ENCODE measurements at places on chromosomes 7 and 10.

- DNase-seq, result no peak
Observed at GRCh38 chr7:105875505-105875904, 894 bp downstream of the ATXN7L1 start.

DNA sequence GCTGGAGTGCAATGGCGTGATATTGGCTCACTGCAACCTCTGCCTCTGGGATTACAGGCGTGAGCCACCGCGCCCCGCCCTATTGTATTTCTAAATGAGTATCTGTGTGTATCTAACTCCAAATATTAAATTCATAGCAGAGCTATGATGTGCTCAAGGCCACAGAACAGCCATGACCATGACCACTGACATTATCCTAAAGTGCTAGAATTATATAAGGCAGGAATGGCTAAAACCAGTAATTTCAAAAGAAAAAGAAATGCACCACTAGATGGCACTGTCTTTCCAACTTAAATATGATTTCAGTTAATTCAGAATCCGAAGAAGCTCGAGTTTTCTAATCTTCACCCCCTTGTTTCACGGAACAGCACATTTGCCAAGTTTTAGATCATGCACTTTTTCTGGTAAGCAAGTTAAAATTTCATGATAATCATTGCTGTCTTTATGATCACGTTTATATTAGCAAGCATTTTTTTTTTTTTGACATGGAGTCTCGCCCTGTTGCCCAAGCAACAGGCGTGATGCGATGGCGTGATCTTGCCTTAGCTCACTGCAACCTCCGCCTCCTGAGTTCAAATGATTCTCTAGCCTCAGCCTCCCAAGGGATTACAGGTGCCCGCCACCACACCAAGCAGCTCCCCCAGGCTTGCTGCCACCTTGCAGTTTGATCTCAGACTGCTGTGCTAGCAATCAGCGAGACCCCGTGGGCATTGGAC is 65.3 kb downstream of the OR13A1 start:
- peak; percentile 69 for DNase-seq

- no peak for DNase-seq
Observed at GRCh38 chr10:117746541-117747448, 204.2 kb downstream of the EMX2 start.

GRCh38 chr10:102919992-102920739 is 2.1 kb downstream of the CNNM2 start:
- no peak for DNase-seq

- DNase-seq, result no peak
Observed at GRCh38 chr10:95335933-95336699, 45.3 kb upstream of the PDLIM1 start.

DNA sequence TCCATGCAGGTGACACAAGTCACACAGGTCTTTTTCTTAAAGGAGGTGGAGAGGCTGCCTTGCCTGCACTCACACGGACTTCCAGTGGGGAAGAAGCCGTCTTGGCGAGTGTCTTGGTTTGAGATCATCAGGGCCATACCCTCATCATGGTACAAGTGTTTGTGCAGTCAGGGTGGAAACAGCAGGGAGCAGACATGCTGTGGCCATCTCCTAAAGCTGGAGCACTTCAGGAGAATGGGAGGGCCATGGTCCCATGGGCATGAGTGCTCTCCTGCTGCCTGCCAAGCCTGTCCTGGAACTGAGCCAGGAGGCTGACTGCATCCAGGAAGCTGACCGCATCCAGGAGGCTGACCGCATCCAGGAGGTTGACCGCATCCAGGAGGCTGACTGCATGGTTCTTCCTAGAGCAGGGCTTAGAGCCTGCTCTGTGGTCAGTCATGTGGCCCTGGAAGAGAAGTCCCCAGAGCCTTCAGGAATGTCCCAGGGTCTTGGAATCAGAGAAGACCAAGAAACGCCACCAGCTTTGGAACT is 98.4 kb downstream of the ADARB2 start:
- DNase-seq, result no peak

DNA sequence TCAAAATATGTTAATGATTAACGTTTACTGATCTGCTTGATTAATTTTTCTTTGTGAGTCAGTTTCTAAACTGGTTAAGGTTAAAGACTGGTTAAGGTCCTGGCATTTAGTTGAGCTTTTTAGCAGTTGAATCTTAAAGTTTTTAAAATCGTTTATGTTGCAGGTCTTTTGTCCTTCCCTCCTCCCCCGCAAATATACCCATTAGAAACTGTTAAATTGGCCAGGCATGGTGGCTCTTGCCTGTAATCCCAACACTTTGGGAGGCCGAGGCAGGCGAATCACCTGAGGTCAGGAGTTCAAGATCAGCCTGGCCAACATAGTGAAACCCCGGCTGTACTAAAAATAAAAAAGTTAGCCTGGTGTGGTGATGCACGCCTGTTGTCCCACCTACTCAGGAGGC is 100.9 kb downstream of the PODXL start:
- no peak for DNase-seq

- DNase-seq, result no peak
Observed at GRCh38 chr7:20799566-20800366, 13.1 kb upstream of the SP8 start.

DNA sequence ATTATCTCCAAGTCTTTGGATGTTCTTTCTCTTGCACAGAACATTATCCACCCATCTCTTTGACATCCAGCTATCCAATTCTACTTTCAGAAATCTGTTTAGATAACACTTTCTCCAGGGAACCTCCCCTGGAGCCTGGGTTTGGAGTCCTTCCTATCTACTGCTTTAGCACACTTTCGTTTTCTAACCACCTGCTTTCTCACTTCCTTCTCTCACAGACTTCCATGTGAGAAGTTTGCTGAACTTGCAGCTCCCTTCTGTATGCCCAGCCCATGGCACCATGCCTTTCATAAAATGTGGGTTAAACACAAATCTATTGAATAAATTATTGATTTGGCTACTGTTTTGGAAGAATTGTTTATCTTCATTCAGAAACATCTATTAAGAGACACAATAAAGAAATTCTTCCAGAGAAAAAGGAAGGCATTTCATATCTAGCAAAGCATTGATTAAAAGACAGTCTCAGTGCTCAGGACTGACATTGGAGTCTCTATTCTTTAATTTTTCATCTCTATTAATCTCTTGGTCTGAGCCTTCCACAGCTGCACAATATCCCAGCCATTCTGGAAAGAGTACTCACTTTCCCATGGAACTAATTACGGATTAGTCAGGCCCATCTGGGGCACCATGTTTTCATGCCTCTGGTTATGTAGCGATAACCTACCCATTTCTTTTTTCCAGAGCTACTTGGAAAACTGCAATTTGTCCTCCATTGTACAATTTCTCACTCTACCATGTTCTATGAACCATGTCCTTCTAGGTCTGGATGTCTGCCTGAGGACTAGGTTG is 1077.3 kb downstream of the SORCS3 start:
- DNase-seq, result no peak

DNA sequence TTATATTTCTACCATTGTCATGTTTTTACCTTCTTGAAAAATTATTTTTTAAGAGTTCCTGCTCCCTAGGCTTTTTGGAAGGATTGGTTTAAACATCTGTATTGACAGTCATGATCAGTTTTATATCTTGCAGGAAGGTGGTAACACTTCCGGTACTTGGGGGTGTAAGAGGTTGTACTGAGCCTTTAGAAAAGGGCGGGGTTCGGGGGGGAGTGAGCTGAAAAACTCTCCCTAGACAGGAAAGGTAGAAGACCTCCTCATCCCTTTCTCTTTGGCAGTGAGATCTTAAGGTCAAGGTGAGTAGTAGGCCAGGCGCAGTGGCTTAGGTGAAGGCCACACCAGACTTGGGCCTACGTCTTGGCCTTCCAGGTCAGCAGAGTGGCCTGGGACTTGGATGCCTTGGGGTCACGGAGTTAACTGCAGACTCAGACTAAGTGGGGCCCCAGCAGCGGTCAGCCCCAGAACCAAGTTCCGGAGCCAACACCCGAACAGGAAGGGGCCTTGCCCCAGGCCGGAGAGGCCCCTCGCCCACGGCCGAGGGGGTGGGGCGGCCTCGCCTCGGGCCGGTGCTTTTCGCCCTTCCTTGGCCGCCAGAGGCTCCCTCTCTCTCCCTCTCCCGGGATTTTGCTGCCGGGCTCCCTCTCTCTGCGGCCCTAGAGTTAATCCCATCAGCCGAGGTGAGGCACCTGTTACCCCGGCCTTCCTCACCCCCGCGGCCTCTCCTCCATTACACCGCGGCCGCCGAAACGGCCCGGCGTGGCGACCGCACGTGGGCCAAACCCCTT is at the start of gene PPP1R9A:
Gene PPP1R9A (plus strand): TSS at position 569 of the 785 bp plus-strand sequence. CDS start 2,520 bp downstream, outside the sequence.
- no peak for DNase-seq

- no peak for DNase-seq
Observed at GRCh38 chr7:1548438-1548831, 7.6 kb downstream of the TMEM184A start.

DNA sequence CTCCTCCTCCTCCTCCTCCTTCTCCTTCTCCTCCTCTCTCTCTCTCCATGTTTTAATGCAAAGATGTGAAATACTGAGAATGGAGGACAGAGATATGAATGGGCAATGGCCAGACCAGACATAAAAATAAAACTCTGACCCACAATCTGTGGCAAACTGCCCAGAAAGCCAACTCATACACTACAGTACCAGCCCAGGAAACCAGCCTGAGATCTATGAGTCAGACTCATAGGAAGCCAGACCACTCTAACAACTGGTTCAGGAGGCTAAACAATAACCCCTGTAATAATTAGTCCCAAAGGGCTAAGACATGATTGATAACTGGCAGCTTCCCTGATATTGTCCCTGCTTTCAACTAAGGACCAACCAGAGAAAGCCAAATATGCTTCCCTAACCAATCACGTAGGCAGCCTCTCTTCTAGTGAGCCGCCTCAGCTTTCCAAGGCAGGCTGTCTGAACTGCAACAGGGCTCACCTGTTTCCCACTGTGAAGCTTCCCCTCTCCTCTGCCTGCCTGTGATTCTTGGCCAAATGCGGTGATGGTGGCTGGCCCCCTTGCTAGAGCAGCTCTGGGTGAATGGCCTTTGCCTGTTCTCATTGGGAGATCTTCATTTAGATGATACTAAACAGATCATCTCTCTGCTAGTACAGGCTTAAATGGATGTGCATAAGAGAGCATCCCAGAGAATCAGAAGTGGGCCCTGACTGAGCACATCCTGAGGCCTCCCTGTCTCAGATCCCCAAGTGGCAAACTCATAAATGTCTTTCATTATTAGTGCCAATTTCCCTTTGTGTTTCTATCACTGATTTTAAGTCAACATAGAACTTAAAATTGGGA is 817.6 kb downstream of the TNS3 start:
- no peak for DNase-seq

DNA sequence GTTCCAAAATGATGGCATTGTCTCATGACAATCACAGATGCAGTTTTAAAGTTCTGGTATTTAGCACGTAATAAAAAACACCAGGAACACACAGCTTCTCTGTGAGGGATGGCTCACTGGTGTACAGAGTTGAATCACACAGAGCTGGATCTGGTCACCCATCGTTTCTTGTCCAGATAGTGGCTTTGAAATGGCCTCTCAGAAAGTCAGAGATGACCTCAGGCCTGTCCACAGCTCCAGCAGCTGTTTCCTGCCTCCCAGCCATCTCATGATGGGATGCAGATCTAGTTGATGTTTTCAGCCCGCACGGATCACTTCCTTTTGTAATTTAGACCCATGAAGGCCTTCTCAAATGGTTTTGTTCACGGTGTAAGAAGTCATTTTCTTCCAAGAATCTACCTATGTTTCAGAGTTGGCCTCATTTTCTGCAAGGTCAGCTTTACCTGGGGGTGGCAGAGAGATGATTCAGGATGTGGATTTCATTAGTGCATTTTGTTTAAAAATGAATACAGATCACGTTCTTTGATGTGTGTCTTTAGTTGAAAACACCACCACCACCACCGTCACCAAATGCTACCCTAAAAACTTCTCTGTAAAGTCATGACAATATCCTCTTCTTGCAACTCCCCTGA is 166.2 kb downstream of the SNX10 start:
- no peak for DNase-seq

DNA sequence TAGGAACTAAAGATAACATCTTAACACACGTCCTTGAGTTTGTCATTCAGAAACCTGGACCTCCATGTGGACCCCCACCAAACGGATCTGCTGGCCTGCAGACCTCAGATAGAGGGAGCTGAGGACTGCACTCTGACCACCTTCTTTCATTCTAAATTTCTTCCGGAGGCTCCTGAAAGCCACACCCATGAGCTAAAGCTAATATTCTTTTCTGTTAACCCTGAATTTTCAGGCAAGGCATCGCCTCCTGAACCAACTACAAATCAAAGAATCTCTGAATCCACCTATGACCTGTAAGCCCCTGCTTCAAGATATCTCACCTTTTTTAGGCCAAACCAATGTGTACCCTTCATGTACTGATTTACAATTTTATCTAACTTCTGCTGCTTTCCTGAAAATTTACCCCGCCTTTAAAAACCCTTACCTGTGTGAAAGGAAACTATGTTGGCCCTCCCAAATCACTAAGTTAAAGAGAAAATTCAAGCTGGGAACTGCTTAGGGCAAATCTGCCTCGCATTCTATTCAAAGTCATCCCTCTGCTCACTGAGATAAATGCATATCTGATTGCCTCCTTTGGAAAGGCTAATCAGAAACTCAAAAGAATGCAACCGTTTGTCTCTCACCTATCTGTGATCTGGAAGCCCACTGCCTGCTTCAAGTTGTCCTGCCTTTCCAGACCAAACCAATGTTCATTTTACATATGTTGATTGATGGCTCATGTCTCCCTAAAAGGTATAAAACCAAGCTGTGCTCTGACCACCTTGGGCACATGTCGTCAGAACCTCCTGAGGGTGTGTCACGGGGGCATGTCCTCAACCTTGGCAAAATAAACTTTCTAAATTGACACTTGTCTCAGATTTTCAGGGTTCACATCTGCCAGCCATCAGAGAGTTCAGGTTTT is 7.7 kb upstream of the MSMB start:
- DNase-seq, result no peak

DNA sequence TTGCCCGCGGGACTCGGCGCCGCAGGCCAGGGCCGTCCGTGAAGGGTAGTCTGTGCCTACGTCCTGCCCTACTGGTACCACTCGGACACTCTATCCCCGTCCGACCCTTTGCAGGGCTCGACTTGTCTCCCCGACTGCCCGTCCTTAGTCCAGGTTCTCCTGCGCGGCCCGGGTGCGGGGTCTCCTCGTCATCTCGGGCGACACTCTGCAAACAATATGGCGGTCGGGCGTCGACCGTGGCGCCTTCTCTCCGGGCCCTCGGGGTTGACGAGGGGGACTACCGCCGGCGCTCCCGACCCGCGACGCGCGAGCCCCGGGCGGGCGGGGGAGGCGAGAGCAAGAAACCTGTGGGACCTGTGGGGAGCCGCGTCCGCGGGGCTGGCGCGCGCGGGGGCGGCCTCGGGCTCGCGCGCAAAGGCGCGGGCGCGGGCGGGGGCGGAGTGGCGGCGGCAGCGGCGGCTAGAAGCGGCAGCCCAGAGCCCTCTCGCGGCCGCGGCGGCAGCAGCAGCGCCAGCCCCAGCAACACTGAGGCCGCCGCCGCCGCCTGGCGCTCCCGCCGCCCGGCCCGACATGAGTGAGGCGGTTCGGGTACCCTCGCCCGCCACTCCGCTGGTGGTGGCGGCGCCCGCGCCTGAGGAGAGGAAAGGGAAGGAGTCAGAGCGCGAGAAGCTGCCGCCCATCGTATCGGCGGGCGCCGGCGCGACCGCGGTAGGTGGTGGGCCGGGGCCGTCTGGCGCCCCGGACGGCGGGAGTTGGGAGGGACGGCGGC is at the start of gene HECTD2:
Gene HECTD2 (plus strand): TSS at position 476 of the 769 bp plus-strand sequence. CDS start 95 bp downstream, at position 571.
- DNase-seq, result peak; percentile 87

GRCh38 chr10:78351283-78351682 is 317.6 kb downstream of the RPS24 start:
- no peak for DNase-seq

Data from CD4-positive, alpha-beta T cell treated with Interleukin-21 for 1 hour (primary cell).